ENCODE measurements at places on chromosomes 16 and 17.

- DNase-seq = no peak
Measured at GRCh38 chr17:27974531-27975145, 67.8 kb upstream of the NLK start.

- no peak for DNase-seq
Measured at GRCh38 chr17:80071116-80071841, 30.1 kb upstream of the GAA start.

DNA sequence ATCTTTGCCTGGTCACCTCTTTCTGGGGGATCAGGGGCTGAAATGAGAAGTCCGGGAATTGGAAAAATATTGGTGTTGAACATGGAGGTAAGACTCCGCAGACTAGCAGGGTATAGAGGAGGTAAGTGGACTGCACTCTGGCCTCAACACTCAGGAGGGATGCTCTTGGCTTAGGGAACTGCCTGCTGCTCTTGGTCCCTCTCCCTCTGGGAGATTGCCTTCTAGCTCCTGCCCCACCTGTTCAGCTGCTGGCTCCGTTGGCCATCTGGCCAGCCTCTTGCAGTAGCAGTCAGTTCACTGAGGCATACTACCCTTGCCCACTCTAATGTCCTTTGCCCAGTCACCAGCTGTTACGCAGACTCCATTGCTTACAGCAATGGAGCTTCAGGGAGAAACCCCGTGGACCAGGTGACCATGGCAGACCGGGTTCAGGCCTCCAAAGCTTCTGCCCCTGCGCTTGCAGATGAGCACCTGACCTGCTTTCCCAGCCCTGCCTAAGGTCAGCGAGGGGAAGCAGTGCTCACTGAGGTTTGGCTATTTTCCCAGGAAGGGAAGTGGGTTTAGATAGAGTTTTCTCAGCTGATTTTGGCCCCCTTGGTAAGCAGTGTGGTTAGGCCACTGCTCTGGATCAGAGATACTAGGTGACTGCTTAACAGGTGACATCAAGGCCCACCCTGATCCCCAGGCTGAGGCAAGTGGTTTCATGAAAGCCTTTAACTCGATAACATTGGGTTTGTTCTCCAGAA lies 11.9 kb downstream of the CDK5RAP3 start:
- no peak for DNase-seq

DNA sequence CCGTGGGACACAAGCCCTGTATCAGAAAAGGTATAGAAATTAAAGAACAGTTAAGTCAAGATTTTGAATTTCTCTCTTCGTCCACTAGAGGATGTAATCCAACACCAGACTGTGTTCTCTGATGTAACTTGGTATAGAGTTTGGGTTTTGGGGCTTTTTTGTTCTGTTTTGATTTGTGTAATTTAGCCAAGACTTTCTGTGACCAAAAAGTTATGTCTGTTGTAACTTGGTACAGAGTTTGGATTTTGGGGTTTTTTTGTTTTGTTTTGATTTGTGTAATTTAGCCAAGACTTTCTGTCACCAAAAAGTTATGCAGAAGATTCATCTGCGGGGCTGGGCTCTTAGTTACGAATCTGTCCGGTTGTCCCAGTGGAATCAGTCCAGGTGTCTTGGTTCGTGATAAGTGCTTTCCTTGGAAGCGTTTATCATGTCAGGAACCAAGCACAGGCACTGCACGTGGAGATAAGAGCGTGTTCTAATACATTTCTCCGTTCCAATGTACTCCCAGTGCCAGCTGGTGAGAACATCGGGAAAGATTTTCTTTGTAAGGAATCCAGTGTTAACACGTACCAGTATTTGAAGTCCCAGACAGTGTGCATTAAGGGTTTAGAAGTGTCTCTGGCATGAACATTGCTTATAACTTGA lies 44.1 kb upstream of the SEC14L1 start:
- DNase-seq = no peak

- no peak for DNase-seq
Measured at GRCh38 chr17:50188531-50188920, 12.9 kb downstream of the COL1A1 start.

GRCh38 chr16:79856581-79856980 lies 256.0 kb upstream of the MAF start:
- DNase-seq = no peak
